ENCODE measurements at places on chromosomes 5 and 9.
A peak's percentile ranks its signal among the peaks of the same experiment; 100 is the strongest.

DNA sequence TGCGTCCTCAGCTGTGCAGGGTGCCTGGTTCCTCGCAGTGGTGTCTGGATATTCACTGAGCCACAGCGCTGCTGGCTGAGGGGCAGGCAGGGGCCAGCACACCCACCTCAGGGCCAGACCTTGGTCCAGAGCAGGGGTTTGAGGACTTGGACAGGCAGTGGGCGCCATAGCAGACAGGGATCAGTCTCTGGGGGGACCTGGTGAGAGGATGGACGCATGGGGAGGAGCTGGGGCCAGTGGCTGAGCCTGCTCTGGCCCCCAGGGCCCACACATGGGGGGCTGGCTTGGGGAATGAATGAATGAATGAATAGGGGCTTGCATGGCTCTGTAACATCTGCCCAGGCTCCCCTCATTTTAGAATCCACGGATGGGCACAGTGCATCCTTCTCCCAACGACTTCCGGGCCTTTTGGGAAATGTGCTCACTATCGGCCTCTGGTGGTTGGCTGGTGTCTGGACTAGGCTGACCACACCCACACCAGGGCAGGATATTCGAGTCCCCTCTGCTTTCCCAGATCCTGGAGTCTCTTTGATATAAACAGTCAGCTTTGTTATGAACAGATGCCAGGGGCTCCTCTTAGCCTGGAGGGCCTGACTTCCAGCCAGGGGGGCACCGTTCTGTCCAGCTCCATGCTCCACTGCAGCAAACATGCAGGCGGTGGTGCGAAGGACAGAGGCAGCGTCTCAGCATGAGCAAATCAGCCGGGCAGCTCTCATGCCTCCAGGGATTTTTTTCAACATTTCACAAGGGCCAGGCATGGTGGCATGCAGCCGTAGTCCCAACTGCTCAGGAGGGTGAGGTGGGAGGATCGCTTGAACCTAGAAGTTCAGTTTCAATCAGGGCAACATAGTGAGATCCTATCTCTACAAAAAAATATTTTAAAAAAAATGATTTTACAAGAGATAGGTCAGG is 62.6 kb downstream of the NEK6 start:
- DNase-seq = peak; percentile 3

DNA sequence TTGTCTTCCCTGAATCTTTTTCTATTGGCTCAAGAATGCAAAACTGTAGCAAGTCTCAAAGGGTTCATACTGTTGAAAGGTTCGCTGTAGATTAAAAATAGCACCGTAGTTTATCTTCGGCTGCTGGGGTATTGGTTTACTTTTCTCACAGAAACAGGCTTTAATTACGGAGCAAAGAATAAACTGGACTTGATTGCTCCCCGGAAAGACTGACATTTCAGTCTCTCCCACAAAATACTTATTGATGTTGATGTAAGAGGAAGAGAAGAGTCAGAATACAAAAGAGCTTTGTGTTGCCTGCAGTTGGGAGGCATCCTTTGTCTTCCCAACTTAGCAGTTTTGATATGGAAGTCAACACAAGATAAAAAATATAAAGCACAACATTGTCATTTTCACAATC is 183.9 kb upstream of the DMAC1 start:
- no peak for DNase-seq

DNA sequence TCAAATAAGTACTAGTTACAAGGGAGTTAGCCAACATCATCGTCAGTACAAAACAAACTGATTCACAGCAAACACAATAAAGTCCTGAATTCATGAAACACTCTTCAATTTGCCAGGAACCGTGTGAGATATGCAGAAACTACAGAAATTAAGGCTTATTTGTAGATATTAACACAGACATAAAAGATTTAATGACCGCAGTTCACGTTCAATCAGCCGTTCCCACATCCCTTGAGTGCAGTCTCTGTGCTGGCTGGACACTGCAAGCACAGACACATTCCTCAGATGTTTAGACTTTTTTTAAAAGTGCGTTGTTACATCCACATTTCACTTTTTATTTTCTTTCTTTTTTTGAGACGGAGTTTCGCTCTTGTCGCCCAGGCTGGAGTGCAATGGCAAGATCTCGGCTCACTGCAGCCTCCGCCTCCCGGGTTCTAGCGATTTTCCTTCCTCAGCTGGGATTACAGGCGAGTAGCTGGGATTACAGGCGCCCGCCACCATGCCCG is 566 bp upstream of the CEP78 start:
- DNase-seq = no peak

GRCh38 chr5:14890846-14891245 is 19.3 kb upstream of the ANKH start:
- no peak for DNase-seq

DNA sequence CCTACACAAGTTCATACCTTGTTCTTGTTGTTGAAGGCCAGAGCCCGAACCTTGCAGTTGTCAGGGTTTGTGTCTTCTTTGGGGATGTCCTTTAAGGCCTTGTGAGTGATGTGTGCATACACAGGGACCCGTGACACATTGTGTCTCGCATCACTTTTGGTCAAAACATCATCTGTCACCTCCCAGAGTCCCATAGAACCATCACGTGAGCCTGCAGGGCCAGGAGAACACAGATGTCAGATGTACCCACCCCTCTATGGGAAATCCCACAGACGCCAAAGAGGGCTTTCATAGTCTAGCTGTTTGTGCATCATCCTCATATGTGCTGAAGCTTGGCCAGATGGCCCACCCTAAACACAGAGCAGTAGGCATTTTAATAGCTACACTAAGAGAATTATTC is 28.2 kb downstream of the DCAF12 start:
- DNase-seq = no peak

GRCh38 chr5:39387293-39387692 is 23.0 kb upstream of the C9 start:
- DNase-seq = no peak

DNA sequence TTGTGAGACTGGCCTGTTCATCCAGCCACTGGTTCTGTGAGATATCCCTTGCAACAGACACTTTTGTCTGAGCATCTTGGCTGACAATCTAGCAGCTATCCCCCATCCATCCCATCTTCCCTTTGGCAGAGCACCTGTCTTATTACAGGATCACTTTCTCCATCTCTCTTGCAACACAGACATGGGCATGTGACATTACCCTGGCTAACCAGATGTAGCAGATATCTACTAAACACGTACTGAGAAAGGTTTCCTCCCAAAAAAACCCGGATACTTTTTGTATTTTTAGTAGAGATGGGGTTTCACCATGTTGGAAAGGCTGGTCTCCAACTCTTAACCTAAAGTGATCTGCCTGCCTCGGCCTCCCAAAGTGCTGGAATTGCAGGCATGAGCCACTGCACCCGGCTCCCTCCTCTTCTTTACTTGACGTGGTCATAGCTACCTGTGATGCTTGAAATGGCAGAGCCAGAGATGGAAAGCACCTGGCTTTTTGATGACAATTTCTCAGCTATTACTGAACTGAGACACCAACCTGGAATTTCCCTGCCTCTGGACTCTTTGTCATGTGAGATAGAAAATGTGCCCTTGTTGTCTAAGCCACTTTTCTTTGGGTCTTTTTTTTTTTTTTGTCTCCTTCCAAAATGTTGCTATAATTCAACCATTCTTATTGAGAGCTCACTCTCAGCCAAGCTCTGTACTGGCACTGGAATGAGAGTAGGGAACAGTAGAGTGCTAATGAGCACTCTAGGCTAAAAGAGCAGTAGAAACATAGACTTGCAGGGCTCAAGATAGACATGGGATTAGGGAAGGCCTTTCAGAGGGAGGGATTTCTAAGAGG is 32.6 kb downstream of the FNBP1 start:
- DNase-seq = no peak

- DNase-seq = no peak
Observed at GRCh38 chr5:42390115-42390514, 33.1 kb upstream of the GHR start.

DNA sequence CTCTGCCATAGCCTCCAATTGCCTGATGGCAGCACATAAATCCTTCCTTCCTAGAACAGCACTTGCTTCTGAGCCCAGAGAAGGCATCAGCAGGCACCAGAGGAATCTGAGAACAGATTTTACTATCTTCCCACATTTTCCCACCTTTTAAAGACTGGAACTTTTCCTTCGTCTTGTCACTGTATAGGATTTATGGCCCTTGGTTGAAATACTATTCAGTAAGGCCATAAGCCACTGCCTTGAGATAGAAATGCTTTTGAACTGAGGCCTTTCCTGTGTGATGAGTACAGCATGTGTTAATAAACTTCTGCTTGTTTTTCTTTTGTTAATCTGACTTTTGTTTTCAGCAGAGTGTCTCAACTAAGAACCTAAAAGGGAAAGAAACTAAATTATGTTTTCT is 84.3 kb downstream of the MRPS27 start:
- no peak for DNase-seq

DNA sequence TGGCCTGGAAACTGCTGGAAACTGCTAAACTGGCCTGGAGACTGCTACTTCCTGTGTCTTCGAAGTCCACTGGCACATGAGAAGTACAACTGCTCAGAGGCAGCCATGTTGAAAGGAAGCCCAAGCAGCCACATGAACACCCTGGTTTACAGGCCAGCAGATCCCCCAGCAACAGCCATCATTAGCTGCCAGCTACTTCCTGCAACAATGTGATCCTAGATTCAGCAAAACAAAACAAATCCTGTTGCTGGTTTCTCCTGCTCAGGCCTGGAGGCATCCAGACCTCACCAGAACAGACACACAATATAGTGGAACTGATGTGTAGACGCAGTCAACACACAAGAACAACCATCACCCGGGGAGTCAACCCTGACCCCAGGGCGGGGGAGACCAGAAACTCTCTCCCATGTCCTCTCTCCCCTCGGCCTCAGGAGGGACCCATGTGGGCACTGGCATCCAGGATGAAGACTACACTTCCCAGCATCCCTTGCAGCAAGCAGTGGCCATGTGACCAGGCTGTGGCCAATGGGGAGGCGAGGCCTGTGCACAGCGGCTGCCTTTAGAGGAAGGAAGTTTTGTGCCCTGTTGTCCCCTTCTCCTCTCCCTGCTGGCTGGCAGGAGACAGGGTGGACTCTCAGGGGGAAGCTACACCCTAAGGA is 9.2 kb upstream of the LCN15 start:
- no peak for DNase-seq

DNA sequence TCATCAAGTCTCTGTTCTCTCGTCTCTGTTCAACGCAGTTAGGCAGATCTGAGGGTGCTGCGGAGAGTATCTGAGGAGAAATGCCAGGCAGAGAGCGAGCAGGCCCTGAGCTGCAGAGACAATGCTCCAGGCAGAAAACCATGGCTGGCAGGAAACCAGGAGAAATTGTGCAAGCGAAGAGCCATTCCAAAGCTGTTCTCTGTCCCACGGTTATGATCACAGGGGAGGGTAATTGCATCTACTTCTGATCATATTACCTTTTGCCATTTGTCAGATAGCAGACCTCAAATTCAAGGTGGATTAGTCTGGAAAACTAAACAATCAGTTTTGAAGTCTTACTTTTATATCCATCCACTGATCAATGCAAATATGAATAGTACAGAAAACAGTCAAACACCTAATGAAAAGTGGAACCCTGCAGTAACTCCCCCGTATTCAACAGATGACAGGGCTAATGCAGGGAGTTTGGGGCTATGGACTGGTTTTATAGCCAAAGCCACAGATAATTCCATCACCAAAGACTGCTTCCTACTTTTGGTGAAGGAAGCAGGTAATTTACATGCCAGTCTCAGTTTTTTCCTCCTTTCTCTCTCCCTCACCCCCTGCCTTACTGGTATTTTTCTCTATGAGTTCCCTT is 228.0 kb downstream of the DCP2 start:
- no peak for DNase-seq

DNA sequence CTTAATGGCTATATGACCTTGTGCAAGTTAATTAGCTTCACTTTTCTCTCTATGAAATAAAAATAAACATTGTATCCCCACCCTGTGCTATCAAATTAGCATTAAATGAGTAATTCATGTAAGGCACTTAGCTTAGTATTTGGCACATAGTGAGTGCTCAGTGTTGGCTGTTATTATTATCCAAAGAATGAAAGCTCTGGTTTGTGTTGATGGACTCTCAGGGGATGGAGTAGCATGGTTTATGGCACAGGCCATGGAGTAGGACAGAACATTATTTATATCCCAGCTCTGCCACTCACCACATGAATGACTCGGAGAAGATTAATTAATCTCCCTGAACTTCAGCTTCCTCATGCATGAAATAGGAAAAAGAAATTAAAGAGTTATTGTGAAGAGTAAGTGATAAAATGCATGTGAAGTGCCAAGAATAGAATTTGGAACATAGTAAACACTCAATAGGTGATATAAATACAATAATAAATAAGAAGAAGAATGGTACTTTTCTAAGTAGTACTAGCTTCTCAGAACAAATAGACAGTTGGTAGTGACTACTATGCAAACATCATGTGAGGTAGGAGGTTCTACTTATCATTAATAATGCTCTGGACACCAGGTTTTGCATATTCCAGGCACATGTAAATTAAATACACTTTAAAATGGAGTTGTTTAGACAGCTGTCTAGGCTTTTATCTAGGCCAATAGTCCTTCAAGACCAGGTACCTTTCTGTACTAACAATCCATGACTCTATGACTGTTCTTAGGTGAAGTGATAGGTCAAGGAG is 146.4 kb downstream of the GRIA1 start:
- DNase-seq = no peak

- no peak for DNase-seq
Observed at GRCh38 chr9:13607481-13608441, 328.3 kb upstream of the MPDZ start.

DNA sequence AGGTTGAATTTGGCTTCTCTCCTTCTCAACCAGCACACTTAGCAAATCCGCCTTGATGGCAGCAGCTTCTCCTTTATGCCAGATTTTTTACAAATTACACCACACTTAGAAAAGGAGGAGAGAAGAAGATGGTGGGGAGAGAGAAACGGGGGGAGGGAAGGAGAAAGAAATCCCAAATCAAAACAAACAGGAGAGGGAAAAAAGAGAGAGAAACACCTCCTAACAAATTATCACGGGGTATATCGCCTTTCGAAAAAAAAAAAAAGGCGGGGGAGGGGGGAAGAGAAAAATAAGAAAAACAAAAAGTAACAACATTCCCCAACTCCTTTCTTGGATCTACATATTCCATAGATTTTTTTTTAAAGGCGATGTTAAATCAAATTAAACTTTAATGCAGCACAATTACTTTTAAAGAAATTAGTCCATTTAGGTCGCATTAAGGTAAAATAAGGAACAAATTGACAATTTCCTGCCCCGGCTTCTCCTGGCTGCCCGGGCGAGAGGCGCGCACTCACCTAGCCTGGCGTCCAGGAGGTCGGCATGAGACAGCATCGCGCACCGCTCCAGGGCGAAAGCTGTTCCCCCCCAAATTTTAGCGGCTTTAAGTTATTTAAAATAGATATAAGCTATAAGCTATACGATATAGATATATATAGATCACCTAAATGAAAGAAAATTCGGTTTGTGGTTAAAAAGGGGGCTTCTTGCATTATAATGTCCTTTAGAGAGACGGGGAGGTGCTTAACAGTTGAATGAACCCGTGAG is at the start of gene OTP:
OTP (minus strand) TSS at position 716 of the 765 bp plus-strand sequence; CDS start at position 552, 164 bp downstream.
- no peak for DNase-seq

- DNase-seq = no peak
Observed at GRCh38 chr5:56696900-56697299, 118.4 kb upstream of the MAP3K1 start.

GRCh38 chr9:70816891-70817290 is 304.5 kb downstream of the TRPM3 start:
- no peak for DNase-seq

Measured in stimulated activated CD8-positive, alpha-beta memory T cell treated with anti-CD3 and anti-CD28 coated beads, Interleukin-7, amount 100 ng/mL, for 1 hour (primary cell).